GOT3 (cell line): ENCODE measurements at places on chromosomes 7 and 10.

DNA sequence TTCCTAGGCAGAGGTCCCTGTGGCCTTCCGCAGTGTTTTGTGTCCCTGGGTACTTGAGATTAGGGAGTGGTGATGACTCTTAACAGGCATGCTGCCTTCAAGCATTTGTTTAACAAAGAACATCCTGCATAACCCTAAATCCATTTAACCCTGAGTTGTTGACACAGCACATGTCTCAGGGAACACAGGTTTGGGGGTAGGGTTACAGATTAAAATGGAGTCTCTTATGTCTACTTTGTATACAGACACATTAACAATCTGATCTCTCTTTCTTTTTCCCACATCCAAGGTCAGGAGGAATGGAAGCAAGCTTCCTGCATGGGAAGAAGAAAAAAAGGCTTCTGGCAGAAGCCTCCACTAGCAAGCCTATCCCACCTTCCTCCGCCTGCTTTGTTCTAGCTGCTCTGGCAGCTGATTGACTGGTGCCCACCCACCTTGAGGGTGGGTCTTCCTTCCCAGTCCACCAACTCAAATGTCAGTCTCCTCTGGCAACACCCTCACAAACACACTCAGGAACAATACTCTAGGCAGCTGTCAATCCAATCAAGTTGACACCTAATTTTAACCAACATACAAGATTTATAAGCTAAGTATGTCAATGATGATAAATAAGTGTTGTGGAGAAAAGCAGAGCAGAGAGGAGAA is 176.5 kb upstream of the CCZ1B start:
- no peak for DNase-seq

GRCh38 chr10:113057948-113058522 is 108.0 kb downstream of the TCF7L2 start:
- DNase-seq = no peak

DNA sequence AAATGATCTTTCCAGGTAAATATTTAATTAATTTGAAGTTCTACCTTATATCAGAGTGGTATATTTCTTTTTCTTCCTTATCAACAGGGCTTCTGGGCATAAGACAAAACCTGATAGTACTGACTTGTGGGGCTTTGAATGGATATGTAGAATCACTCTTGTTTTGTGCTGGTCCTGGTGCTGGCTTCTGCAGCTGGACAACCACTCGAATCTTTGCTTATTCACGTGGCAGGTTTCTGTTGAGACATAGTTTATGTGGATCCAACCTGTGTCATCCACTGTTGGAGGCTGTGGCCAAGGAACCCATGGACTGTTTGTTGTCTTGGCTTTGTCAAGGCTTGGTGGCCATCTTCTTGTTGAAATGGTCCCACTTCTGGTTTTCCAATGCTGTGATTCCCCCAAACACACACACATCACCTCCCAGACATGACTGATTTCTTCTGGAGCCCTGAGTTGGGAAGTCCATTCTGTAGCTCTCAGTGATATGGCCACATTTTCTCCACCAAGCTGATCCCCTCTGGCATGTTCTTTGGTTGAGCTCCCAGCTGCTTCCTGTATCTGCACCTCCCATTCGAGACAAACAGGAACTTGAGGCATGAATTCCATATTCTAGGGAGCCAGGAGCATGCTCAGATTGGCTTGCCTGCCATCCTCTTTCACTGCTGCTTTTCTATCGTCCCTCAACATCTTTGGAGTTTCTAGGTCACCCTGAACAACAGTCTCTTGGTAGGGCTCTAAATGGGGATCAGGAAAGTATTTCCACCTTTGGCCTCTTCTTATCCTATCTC is 19.5 kb downstream of the TAS2R41 start:
- DNase-seq = no peak

- DNase-seq = no peak
These were observed 122.7 kb upstream of the PRSS1 start for GRCh38 chr7:142626420-142627035.

- no peak for DNase-seq
These were observed 30.1 kb downstream of the CAV1 start for GRCh38 chr7:116554911-116555310.

DNA sequence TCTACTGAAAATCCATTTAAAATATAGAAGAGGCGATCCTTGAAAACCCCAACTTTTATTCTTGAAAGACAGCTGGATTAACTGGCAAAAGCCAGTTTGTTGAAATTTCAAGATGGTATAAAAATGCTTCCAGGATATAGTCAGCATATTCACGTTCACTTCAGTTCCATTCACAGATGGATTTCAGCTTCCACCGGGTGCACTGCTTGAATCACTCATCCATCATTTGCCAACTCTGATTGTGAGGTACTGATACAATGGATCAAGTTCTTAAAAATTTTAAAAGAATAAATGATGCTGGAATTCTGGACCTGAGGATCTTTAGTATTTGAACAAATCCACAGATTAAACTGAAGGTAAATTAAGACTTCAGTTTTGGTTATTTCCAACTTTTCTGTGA is 2.4 kb downstream of the PURB start:
- DNase-seq = no peak

DNA sequence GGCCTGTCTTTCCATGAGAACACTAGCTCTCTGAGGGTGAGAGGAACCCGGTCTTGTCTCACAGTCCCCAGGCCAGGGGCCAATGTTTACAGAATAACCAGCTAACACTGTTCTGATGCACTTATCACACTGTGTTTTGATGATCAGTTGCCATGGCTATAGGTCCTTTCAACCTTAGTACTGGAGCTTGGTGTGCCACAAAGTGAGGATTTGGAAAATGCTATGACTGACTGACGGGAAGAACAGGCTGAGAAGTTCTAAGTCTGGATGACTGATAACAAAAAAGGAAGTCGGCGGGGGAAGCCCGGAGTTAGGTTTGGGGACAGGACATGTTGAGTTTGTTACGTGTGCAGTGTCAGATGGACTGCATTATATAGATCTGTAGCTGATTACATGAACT is 141.8 kb downstream of the CTTNBP2 start:
- no peak for DNase-seq

DNA sequence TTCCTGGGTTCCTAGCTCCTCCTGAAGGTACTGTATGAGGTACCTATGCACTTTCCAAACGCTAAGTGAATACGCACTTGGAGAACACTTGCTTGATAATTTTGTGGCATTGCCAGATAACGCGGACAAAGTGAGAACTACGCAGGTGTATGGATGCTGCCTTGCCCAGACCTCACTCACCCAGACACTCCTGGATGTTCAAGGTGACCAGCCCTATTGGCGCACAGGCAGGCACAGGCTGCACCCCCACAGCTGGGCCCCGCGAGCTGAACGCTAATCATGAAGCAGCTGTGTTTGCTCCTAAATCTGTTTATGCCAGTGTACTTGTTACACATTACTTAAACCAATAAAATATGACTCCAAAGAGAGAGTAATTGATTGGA is 27.3 kb downstream of the DIP2C start:
- no peak for DNase-seq

DNA sequence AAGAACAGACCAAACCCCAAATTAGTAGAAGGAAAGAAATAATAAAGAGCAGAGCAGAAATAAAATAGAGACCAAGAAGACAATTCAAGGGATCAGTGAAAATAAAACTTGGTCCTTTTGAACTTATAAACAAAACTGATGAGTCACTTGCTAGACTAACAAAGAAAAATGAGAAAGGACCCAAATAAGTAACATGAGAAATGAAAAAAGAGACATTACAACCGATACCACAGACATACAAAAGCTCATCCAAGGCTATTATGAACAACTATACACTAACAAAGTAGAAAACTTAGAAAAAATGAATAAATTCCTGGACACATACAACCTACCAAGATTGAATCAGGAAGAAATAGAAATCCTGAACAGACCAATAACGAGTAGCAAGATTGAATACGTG is 414.5 kb downstream of the HTR7 start:
- no peak for DNase-seq

- DNase-seq = no peak
These were observed 36.3 kb downstream of the SLC25A13 start for GRCh38 chr7:96285579-96285978.

DNA sequence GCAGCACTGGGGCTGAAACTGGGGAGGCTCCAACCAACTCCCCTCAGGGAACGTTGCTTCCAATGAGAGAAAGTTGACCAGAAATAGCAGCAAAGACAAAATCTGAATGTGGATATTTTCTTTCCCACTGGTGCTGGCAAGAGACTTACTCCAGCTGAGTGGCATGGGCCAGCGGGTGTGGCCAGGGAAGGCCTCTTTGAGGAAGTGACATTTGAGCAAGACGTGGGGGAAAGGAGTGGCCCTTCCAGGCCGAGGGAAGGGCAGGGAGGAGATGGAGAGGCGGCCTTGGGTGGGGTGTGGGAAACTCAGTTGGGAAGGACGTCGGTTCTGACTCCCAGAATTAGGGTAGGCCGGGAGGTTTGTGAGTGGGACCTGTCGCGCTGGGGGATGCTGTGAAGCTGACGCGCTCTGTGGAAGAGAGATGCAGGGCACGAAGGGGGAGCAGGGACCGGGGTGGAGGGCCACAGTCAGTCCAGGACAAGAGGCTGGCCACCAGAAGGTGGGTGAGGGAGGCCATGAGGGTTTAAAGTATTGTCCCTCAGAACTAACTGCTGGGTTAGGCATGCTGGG is 96.7 kb upstream of the IKZF1 start:
- no peak for DNase-seq

DNA sequence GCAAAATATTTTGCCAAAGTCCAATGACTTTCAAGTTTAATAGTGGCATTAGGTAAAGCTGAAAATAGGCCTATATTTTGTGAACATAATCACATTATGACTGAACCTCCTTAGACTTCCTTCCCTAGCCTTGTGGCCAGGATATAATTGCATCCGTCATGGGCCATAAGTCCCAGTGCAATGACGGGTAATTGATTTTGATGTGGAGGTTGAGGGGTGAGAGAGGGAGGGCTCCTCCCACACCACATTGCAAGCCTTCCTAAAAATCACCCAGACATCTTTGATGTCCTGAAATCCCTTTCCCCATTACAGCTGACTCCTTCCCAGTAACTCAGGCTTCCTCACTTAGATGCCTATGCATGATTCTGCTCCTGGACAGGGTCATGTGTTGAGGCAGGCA is 25.6 kb downstream of the TAS2R41 start:
- no peak for DNase-seq

DNA sequence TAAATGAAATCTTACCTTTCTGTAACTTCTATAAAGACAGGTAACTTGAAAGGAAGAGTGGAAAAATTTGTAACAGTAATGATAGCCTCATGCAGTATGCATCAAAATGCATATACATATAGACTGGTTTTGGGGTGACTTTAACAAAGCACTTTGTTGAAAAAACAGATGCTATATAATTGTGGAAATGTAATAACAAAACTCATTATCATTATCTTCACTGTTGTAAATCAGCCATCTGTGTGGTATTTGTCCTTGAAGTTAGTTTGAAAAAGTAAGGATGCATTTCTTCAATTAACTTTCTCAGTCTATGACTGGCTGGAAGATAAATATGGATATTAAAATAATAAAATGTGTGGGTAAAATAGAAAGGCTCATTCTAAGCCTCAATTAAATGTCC is 6.1 kb upstream of the DGKB start:
- no peak for DNase-seq

DNA sequence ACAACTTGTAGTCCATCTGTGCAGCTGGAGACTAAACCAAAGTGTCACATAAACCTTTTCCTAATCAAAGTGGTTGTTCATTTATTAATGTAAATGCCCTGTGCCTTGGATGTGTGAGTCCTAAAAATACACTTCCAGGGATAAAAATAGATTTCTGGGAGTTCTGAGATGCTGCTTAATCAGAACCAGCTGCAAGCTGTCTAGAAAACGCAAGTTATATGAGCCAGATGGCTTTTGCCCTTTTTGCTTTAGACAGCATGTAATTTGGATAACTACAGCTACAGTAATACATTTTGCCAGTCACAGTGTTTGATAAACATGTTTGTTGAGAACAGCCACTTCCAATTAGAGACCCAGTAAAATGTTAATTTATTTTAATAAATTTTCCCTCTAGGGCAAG is 185.1 kb upstream of the PRPS1L1 start:
- no peak for DNase-seq

DNA sequence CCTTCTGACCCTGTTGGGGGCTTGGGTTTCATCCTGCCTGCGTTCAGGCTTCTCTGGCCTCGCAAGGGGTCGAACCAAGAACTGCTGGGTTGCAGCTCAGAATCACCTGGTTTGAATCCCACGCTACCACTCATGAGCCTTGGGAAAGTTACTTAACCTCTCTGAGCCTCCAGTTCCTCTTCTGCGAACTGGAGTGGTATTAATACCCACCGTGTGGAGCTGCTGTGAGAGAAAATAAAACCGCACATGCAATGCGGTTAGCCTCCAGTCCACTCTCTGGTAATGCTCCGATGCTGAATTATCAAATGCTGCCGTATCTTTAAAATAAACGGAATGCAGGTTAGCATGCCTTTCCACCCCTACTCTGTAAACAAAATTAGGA is 171.9 kb downstream of the ARHGAP12 start:
- no peak for DNase-seq

GRCh38 chr7:27784399-27785053 is 44.6 kb downstream of the TAX1BP1 start:
- DNase-seq = no peak

DNA sequence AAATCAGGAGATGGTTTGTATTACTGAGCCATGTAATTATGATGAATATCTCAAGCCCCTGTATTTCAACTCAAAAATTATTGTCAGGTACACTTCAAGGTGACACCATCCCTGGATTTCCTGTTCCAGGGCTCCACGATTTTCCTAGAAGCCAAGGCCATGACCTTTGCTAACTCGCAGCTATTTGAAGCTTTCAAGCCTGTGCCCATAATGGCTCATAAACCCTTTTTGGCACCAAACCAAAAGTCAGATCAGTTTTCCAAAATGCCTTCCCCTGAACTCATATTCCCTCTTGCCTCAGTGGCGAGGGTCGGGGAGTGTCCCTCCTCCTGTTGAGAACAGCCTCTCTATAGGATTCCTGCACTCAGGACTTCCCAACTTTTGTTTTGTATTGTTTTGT is 70.8 kb downstream of the HIP1 start:
- no peak for DNase-seq

GRCh38 chr7:118285358-118285757 is 60.9 kb downstream of the ANKRD7 start:
- DNase-seq = no peak

GRCh38 chr10:48462482-48463020 is 142.3 kb downstream of the ARHGAP22 start:
- DNase-seq = no peak

- DNase-seq = no peak
These were observed 146.3 kb upstream of the CELF2 start for GRCh38 chr10:10871352-10871751.

- DNase-seq = no peak
These were observed 460.3 kb downstream of the SUGCT start for GRCh38 chr7:40595129-40595528.

- DNase-seq = no peak
These were observed 87.2 kb upstream of the HPS1 start for GRCh38 chr10:98533746-98534445.

- no peak for DNase-seq
These were observed 826.0 kb downstream of the SORCS1 start for GRCh38 chr10:106338486-106338885.

GRCh38 chr7:140639366-140640053 is 1.1 kb downstream of the DENND2A start:
- no peak for DNase-seq

GRCh38 chr7:27185013-27185853 is at the start of gene HOXA11:
Gene HOXA11 (minus strand): TSS chr7:27185232. CDS start chr7:27185144, 88 bp downstream.
- DNase-seq = no peak

- DNase-seq = no peak
These were observed 138.6 kb upstream of the AKR1E2 start for GRCh38 chr10:4687397-4687796.
